ENCODE measurements at places on chromosomes 6 and 20.
A peak's percentile ranks its signal among the peaks of the same experiment; 100 is the strongest.

GRCh38 chr6:41379306-41379705 is 43.9 kb downstream of the NCR2 start:
- no peak for DNase-seq

DNA sequence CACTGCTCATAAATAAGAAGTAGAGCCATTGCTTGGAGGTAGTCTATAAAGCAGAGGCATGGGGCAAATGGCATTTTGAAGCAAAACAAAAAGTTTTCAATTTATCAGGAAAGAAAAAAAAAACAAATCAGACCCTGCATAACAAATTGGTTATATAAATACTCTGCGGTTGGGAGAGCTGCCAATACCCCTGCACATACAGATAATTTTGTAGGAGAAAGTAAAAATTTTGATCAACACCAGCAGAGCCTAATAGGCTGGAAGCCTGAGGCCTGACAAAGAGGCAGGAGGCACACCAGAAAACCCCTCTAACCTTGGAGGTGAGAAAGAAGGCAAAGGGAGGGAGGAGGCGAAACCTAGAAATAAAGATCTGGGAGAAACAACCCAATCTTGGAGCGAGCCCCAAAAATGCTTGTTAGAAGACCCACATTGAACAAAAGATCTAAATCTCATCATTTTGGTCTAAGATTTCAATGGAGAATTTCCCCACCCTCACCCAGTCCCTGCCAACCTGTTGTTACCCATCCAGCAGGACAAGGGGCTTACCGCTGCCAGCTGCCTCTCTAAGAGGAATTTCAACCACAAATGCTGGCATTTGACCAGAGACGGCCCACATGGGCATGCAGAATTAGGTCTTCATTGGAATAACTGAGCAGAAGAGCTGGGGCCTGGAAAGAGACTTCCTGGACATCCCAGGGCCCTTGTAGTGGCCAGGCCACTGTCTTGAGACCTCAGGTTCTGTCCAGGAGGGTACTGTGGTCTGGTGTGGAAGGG is 28.4 kb downstream of the FOXA2 start:
- no peak for DNase-seq

- no peak for DNase-seq
Measured at GRCh38 chr20:61045091-61045490, 207.0 kb upstream of the CDH4 start.

GRCh38 chr6:53944091-53944490 is 149.3 kb downstream of the LRRC1 start:
- no peak for DNase-seq

DNA sequence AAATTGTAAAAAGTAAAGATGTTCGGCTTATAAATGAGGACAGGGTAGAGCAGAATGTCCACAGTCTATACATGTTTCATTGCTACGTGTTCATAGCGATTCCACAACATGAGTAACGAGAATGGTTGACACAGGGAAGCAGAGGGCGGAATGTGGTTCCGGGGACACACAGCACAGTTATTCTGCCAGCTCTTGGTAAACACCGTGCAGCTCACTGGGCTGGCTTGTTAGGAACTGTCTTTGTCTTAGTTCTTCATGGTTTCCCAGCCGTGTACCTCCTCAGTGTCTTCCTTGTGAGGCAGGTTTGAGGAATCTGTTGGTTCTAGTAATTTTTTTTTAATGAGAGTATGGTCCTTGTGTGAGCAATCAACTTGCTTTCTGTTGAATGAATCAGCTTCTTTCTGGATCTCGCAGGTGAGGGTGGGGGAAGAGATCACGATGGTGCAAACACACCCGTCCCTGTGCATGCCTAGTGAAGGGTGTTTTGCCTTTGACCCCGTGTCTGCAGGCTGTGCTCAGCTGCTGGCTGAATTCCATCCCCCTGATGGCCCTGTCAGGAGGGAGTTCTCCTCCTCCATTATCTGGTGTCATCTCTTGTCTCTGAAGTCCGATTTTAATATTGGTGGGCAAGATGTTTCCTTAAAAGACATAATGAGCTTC is 168.2 kb downstream of the SMOC2 start:
- no peak for DNase-seq

DNA sequence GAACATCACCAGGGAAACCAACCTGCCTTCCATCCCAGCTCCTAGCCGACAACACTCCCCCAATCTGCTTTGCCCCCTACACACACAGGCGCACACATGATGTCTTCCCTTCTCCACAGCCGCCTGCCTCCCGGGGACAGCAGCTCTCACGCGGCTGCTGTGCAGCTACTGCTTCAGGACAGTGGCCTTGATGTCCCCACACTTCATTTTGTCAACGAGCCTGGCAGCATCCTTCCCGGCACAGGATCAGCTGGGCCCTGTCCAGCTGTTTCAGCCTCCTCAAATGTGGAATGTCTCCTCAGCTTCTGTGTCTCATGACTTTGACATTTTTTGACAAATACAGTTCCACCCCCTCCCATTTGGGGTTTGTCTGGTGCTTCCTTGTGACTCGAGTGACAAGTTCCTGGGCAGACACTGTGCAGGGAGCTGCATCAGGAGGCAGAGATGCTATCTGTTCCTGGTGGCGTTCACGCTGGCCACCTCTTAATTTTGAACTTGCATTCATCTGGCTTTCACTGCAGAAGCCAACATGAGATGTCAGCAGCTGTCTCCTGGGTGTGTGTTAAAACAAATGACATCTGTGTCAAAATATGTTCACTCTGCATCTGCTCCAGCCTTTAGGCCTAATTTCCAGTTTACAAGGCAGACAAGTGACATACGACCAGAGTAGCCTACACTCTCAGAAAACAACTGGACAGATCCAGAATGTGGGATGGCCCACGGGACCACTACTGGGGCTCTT is 57.2 kb downstream of the GINS1 start:
- DNase-seq, result peak; percentile 21

DNA sequence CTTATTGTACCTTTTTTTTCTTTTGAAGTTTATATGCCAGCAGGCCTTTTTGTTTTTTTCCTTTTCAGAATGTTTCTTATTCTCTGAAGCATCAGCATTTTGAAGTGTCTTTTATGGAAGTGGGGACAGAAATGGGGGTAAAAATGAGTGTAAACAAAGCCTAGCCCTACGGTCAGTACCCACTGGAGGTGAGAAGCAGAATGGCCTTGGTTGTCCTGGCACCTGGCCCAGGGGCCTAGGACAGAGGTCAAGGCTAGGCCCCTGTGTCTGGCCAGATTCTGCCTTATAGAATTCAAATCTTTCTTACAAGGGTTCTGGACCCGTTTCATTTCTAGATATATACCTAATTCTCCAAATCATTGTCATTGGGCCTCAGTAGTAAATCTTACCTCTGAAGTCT is 3.5 kb upstream of the C6orf163 start:
- DNase-seq, result no peak

GRCh38 chr6:38673397-38674165 is 29.4 kb downstream of the GLO1 start:
- DNase-seq, result no peak

DNA sequence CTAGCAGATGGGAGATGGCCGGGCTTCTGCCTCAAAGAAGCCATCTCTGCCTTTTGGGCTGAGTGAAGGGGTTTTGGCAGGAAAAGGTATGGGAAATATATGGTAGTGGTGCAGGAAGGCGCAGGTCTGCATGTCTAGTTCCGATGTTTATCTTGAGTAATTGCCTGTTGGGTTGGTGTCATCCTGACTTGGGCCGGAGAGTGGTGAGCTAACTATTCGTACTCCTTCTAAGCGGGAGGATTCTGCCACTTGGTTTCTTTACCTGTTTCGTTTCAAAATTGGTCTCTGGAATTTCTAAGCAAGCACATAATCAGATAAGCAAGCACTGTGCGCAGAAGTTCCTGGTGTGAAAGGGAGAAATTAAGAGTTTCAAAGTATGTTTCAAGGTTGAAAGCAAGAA is 229.6 kb downstream of the SAMD5 start:
- no peak for DNase-seq

GRCh38 chr6:69155467-69155866 is 520.4 kb downstream of the ADGRB3 start:
- peak; percentile 7 for DNase-seq

- DNase-seq, result peak; percentile 50
Measured at GRCh38 chr20:9503526-9504245, 10.7 kb upstream of the LAMP5 start.

GRCh38 chr6:20211037-20211940 is 980 bp downstream of the MBOAT1 start:
- peak; percentile 44 for DNase-seq

DNA sequence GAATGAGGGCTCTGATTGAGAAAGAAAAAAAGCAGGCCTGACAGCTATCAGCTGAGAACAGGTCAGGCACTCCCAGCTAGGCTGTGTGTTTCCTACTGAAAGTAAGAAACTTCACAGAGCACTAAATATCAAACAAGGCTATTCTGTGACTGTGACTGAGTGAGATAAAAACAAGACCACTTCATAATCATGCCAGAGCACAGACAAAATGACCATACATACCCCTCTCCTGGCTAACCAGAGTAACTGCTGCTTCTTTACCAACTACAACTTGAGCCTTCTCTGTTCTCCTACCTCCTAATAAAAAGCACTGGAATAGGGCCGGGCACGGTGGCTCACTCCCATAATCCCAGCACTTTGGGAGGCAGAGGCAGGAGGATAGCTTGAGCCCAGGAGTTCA is 6.8 kb upstream of the BTN1A1 start:
- peak; percentile 39 for DNase-seq
